ENCODE measurements at places on chromosomes 1 and 21. TPM values are rescaled to one million over a fixed set of nuclear protein-coding genes. Genes with fewer than 3 reads are reported as not detected.

The TNNI3K gene
- 1.2 TPM for polyA plus RNA-seq

The IGSF9 gene
- polyA plus RNA-seq, result 8.1 TPM

The SFPQ gene
- polyA plus RNA-seq, result 530 TPM

The CHRM3 gene
- 6.8 TPM for polyA plus RNA-seq

The APOBEC4 gene
- polyA plus RNA-seq, result not detected

The MCOLN3 gene
- polyA plus RNA-seq, result 7.6 TPM

The MYCL gene
- 1.6 TPM for polyA plus RNA-seq

The LORICRIN gene
- polyA plus RNA-seq, result not detected

The TRIM63 gene
- polyA plus RNA-seq, result 0.83 TPM

The DISP1 gene
- 15.2 TPM for polyA plus RNA-seq

- no peak for DNase-seq
Observed at GRCh38 chr1:112862753-112863426, 93.1 kb downstream of the SLC16A1 start.

DNA sequence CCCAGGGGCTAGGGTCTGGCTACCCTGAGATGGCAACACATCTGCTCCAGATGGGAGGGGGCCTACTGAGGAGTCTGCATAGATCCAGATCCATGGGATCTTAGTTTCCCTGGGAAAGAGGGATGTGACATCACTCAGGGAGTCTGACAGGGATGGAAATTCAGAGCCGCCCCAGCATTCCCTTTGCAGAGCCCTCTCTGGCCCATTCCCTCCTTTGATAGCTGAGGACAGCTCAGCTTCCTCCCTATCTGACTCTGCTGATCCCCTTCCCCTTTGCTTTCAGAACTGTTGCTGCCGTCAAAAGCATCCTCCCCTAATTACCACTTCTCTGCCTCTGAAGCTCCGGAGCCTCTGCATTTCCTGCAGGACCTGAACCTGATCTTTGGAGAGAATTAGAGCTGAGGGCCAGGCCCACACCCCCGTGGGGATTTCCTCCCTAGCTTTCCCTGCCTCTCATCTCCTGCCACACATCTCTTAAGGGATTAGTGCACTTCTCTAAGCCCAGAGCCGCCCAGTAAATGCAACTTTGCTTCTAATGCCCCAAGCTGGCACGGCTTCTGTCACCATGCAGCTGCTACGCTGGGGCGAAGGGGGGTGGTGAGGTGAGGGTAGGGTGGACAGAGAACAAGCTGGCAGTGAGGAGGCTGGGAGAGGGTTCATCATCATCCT lies 9.5 kb upstream of the ASCL5 start:
- no peak for DNase-seq

GRCh38 chr1:24369199-24369598 lies 44.4 kb downstream of the STPG1 start:
- DNase-seq, result no peak

GRCh38 chr1:156492591-156493080 lies 7.9 kb downstream of the MEF2D start:
- DNase-seq, result no peak

GRCh38 chr1:76500116-76500515 lies 367.2 kb upstream of the ST6GALNAC5 start:
- no peak for DNase-seq

DNA sequence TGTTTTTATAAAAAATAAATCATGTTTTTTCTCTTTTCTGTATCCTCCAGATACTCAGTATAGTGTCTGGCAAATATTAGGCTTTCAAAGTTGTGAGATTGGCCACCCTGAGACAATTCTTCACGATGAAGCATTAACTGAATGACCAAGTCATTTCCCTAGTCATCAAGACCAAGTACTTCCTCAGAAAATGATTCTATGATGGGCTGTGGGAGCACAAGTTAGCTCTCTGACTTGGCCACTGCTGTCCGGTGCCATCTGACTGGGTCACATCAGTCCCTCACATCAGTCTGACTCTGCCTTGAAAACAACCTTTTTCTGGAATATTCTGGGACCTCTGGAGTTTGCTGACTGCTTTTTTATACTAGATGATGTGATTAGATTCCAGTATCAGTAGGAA lies 13.5 kb upstream of the YRDC start:
- DNase-seq, result no peak

- DNase-seq, result no peak
Observed at GRCh38 chr1:105865546-105865945, 1190.9 kb upstream of the PRMT6 start.

DNA sequence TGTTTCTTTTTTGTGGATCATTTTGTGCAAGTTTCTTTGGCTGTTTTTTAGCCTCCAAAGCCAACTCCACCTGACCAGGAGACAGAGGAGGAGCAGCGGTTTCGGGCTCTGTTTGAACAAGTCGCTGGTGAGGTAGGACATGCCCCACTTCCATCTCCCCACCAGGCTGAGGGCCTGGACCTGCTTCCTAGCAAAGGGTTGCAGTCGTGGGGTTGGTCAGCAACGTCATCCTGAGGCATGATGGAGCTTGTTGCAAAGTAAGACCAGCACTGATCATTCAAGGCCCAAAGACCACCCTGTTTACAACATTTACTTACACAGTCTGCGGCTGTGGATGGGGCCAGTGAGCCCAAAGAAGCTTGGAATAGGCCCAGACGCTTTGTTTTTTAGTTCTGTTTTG lies 40.3 kb downstream of the CAPN9 start:
- DNase-seq, result no peak

- no peak for DNase-seq
Observed at GRCh38 chr1:223227486-223228196, 84.6 kb upstream of the TLR5 start.

- no peak for DNase-seq
Observed at GRCh38 chr1:27372808-27373690, 1.6 kb downstream of the FCN3 start.

GRCh38 chr1:18536915-18537314 lies 56.2 kb downstream of the KLHDC7A start:
- DNase-seq, result no peak

GRCh38 chr1:52403566-52404115 lies 582 bp downstream of the ORC1 start:
- DNase-seq, result no peak

- DNase-seq, result no peak
Observed at GRCh38 chr1:94595658-94596057, 54.1 kb upstream of the F3 start.

GRCh38 chr21:37005548-37006485 lies 685 bp upstream of the RIPPLY3 start:
- no peak for DNase-seq

GRCh38 chr1:35449334-35450008 lies 107.7 kb downstream of the KIAA0319L start:
- DNase-seq, result no peak

DNA sequence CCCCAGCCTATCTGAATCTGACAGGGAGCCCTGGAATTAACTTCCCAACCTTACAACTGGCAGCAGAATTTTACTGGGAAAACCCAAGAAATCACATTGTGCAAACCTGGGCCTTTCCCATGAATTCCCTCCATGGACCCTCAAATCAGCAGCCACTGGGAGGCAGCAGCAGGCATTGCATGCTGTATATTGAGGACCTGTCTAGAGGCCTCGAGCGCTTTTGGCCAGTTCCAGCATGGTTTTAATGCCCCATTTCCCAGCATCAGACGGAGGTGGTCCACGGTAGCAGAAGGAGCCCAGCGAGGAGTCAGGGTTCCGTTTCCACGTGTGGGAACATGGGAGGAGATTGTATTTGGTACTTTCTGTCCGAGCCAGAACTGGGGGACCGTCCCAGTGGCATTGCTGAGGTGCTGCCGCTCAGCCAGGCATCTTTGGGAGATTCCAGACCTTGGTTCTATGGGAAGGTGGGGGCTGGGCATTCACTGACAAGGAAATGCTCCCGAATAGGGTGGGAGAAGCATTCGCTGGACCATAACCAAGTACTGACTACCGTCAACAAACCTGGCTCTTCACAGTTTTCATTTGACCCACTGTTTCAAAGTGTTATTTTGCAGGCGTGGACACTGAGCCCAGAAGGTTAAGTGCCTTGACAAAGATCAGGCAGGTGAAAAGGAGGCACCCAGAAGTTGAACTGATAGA lies 15.9 kb downstream of the BMP8A start:
- no peak for DNase-seq

DNA sequence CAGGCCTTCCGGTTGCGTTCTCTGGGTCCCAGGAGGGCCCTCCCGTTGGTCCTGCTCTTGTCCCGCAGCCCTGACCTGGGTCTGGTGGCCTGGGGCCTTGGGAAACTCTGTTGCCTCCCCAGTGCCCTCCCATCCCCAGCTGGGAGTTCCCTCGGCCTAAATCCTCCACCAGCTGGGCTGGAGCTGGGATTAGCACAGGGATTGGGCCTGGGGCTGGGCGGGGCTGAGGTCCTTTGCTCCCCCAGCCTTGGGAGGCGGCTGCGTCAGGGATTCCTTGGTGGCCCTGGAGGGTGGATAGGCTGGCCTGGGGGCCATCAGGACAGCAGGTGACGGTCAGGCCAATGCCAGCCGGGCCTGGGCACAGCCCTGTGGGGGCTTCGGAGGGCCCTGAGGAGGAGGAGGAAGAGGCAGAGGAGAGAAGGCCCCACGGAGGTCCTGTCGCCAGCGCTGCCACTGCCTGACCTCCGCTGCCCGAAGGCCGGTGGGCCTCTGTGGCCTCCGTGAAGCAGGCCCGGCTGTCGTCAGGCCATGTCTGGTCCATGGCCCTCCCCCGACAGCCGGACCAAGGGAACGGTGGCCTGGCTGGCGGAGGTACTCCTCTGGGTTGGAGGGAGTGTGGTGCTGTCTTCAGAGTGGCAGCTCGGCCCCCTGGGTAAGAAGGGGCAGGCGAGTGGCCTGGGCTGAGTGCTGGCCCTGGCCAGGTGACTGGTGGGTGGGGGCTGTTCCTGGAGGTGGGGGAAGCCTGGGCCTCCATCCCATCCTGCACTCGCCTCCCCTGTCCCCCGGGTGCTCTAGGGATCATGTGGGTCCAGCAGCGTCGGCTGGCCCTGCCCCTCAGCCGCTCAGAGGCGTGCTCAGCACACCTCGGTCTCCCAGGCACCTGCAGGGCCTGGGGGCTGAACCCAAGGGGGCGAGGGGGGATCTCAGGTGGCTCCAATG lies at the start of gene PLCH2:
TSS of gene PLCH2 (plus strand) at position 229 of the 939 bp plus-strand sequence. CDS start at position 529, 300 bp downstream.
- DNase-seq, result no peak

GRCh38 chr1:77273891-77274290 lies 7.9 kb upstream of the AK5 start:
- no peak for DNase-seq

GRCh38 chr21:36966821-36967768 lies 626 bp upstream of the HLCS start:
- no peak for DNase-seq

GRCh38 chr1:1755426-1755825 lies 22.8 kb downstream of the NADK start:
- no peak for DNase-seq

DNA sequence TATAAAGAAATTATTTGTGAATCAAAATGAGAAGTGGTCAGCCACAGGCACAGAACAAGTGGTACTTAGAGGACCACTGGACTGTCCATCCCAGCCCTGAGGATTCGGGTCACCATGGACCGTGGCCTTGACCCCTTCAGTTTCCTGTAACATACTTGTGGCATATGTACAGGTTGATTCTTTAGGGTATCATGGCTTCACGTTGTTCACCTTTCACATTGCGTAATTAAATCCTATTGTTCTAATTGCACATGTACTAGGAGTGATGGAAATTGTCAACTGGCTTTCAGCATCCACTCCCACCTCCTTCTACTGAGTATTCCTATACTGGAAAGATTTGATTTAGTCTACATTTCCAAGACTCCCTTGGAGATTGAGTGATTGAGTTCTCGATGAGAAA lies 148.3 kb upstream of the GJB5 start:
- DNase-seq, result no peak

DNA sequence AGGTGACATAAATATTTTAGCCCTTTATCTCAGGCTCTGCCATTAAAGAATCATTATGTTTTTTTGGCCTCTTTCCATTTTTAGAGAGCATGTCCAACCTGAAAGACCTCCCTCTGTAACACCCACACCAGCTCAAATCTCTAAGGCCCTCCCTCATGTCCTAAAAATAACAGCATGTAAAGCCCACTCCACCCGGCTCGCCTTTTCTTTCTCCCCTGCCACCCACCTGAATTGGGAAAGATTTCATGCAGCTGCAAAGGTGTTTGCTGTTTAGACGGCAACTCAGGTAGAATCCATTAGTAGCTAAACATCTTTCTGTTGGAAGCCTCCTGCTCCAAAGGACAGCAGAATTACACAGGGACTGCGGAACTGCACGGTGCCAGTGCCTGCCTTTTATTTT lies 79.9 kb downstream of the DMRTA2 start:
- no peak for DNase-seq
